ENCODE measurements at places on chromosomes 2 and 18.
A peak's percentile ranks its signal among the peaks of the same experiment; 100 is the strongest.

- DNase-seq, result peak; percentile 44
These were observed 499 bp downstream of the COBLL1 start for GRCh38 chr2:164840930-164841718.

- DNase-seq, result no peak
These were observed 114.5 kb downstream of the METTL8 start for GRCh38 chr2:171319164-171319810.

DNA sequence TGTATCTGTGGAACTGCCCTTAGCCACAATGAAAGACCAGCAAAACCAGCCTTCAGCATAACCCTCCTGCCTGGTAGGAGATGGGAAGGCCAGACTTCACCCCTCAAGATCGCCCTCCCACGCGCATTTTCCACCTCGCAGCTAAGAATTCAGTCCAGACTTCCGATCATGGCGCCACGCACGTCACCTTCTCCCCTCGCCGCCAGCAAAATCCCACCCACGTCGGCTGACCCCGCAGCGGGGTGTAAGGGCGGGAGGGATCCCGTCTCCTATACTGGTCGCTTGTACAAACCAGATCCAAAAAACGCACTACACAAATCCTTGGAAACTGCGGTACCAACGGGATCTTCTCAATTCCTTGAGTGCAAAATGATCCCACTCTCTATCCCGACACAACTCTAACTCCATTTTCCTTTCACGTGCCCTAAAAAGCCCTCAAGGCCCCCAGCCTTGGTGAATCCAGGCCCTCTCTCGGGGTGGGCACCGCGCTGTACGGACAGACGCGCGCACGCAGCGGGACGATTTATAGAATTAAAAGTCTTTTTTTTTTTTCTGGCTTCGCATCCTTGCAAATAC lies 1.0 kb upstream of the BMPR2 start:
- peak; percentile 10 for DNase-seq

GRCh38 chr2:132267105-132267497 lies 105.3 kb upstream of the ANKRD30BL start:
- DNase-seq, result no peak

DNA sequence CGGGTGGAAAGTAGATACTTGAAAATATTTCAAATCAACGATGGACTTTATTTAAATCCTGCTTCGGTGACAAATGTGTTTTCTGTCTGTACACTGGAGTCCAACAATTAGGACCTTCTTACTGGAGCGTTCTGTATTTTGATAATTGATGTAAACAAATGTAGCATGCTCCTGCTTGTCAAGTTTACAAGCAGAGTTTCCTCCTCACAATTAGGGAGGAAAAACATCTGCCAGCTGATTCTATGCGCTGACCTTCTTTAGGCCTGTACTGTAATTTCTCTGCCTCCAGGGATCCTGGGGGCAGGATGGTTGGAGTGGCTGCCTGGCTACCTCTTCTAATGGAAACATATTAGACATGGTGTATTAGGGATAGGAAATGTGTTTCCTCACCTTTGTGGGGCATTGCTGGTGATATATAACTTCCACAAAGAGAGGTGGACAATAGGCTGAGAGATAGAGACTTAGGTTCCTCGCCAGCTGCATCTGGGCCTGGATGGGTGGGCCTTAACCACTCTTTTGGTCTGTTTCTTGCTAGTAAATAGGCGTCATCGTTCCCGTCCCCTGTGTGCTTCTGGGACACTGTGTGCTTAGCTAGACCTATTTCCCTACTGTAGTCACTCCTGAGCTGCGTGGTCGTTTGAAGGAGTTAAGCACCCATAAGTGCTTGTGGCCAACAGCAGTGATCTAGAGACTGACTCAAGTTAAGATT lies 19.3 kb downstream of the GATA6 start:
- DNase-seq, result no peak

- no peak for DNase-seq
These were observed 405.1 kb downstream of the NBAS start for GRCh38 chr2:15155959-15156574.

GRCh38 chr2:240893363-240893844 lies 2.6 kb downstream of the MAB21L4 start:
- DNase-seq, result no peak

DNA sequence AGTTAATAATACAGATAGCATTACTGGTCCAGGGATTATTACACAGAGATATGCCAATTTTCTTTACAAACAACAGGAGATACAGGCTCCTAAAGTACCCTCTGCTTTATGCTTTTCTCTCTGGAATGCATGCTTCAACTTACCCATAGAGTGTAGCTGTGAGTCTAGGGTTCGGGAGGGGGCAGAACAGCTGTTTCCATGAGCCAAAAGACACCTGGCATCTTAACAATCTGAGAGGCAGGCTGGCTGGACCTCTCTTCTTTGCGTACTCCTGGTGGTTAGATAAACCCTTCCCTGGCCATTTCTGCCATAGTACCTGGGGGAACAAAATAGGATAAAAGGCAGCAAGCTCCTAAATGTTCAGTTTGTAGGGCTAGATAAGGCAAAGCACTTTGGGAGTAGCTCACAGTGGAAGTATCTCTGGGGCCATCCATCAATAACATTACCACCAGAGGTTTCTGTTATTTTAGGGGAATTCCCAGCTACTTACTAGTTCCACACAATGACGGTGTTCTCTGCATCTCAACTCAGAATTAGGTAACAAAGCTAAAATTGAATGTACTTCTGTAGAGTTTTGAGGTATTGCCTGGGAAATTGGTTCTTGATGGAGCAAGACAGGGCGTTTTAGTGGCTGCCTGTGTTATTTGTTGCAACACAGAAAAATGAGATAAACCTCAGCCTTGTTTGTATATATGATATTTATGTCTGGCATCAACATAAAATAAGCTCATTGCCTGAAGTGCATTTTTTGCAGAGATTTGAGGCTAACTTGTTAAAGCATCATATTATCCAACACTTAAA lies 6.2 kb upstream of the CCDC85A start:
- DNase-seq, result no peak

GRCh38 chr2:199458009-199458805 lies 468 bp upstream of the SATB2 start:
- DNase-seq, result no peak

DNA sequence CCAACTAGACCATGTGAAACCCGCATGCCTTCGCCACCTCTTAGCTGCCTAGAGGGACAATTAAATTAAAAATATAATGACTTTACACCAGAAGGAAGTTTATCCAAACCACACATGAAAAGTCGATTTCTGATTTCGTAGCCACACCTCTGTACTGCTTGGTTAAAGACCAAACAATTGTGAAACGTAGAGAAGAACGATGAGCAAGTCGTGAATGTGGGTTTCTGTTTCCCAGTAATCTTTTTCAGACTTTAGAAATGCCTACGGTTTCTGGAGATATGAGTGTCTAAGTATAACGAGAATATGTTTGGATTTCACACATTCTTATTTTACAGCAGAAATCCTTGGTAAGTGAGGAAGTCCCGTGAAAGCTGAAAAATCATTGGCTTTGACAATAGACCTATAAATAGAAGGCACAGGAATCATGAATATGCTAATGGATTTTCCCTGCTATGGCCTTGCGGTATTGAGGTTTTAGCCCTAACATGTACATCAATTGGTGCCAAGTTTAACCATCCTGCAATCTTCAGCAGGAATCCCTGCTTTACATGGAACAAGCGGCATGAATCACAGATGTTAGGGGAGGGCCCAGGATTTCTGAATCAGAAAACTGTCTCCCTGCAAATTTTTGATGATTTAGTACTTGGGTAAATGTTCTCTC lies 105.6 kb downstream of the TTC32 start:
- DNase-seq, result no peak

DNA sequence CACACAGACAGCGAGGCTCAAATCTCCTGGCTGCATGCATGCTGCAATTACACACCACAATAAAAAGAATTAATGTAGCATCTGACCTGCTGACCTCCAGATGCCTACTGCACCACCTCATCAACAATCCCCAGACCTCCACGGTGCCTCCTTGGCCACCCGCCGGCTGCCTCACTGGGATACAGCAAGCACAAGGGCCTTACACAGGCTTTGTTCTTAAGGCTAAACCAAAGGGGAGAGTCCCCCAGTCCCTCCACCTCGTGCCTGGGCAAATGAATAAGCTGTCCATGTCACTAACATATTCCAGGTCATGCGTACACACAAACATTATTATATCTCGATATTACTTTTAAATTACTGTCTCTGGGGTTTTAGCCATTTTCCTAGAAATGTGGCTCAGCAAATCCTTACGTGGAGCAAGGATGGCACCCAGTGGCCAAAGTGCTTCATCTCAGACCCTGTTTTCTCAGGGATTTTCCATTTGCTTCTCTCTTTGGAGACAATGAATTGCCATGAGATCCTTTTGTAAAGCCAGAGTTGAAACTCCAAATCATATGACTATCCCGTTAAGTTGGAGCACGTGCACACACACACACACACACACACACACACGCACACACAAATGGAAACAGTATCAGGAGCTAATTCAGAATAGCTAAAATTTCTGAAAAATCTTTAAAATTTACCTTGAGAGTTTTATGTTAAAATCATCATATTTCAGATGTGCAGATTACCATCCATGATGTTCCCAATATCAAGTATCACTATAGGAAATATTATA lies 313.8 kb downstream of the PDE11A start:
- DNase-seq, result no peak

- DNase-seq, result no peak
These were observed 4.3 kb downstream of the SRBD1 start for GRCh38 chr2:45606796-45607195.

- DNase-seq, result no peak
These were observed 329.3 kb downstream of the INSIG2 start for GRCh38 chr2:118417406-118418120.

GRCh38 chr2:60351321-60351720 lies 202.1 kb downstream of the BCL11A start:
- DNase-seq, result no peak

GRCh38 chr2:21759819-21760218 lies 636.1 kb downstream of the TDRD15 start:
- no peak for DNase-seq

DNA sequence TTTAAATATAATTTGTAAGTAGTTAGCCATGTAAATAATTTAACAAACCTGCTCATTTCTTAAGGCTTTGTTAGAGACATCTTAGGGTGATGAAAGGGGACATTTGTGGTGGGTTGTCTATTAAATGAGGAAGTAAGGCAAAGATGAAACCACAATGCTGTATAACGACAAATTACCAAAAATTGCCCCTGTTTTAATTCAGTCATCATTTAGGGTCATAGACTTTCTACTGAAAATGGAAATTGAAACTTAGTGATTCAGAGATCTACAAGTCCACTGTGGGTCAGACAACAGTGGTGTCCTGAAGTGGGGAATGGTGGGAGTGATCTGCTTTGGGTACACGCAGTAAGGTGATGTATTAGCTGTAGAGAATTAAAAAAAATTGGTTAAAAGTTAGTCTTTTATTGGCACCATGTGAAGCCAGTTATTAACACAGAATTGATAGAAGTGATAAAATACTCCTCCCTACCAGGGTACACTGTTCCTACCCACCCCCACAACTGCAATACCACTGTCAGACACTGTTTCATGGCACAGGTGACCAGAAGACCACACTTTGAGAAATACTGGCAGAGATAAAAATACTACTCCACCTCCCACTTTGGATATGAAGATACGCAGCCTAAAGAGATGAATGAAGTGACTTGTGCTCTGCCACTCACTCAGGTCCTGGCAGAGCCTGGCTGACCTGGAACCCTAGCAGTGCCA lies 13.4 kb downstream of the CERS6 start:
- no peak for DNase-seq

DNA sequence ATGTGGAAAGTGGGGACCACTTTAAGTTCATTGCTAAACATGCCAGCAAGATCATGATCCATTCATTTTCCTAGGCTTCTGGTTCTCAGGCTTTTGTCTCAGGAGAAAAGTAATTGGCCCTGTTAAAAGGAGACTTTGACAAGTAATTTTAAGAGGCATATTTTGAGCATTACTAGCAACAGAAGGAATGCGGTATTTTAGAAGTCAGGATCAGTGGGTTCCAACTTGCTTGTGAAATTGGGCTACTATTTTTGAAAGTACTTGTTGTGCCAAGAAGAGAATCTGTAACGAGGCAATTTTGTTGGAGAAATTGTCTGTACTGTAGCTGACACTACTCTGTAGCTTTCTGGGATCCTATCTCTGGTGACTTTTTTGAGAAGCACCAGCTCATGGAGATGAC lies 59.4 kb downstream of the CERS6 start:
- no peak for DNase-seq
